ENCODE measurements at places on chromosomes 6 and 20.

DNA sequence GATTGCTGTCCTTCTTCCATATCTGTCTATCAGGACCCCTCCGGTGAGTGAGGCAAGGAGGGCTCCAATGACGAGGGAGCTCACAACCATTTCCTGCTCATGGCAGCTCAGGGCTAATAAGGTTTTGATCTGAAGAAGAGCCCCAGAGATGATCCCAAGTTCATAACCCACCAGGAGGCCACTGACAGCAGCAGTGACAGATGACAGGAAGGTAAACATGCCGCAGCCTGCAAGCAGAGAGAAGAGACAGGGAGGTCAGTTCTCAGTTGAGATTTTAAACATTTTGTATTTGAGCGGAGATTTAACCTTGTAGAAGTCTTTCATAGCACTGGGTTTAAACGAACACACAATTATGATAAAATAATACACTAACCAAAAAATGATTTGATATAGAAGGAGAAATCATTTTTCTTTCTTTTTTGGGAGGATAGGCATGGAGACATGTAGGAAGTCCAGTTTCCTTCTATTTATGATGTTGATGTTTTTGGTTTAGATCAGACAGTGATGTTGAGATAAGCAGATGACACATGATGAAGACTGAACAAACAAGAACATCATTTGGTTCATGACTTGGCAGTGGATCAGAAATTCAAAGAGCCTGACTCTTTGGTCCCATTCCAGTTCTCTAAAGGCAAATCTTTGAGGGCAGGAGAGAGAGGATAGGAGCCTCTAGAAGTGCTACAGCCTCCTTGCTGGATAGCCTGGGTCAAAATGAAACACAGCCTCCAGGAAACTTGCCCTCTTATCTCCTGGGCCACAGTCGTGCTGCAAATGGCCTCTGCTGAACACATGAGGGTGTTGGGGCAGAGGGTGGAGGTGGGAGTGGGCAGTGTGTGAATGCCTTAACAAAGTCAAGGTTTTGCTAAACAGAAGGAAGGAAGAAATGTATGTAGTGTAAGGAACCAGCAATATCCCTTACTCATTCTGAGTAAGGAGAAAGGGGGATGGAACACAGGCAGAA is 22.6 kb downstream of the SLC2A12 start:
- no peak for DNase-seq

- no peak for DNase-seq
Observed at GRCh38 chr6:125020385-125020784, 58.1 kb downstream of the RNF217 start.

DNA sequence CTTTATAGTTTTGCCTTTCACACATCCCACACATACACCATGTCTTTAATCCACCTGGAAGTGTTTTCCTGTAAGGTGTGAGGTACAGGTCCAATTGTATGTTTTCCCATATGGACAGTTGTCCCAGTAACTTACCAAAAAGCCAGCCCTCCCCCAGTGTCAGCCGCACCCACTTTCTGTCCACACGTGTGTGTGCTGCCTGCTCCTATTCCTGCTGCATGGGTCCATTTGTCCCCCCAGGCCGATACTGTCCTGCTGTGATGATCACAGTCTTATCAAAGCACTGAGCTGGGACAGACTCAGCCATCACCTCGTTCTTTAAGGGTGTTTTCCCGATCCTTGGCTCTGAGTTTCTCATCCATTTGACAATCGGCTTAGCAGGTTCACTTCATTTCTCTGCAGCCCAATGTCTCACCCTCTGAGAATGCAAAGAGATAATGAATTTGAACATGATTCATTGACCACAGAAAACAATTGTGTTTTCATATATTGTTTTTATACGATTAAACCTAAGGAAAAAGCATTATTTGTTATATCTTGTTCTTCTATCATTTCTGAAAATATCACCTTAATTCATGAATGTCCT is 9.6 kb downstream of the VSX1 start:
- DNase-seq = no peak

- no peak for DNase-seq
Observed at GRCh38 chr20:46255440-46256104, 52.7 kb downstream of the CDH22 start.

- DNase-seq = no peak
Observed at GRCh38 chr6:170035901-170036304, 255.0 kb downstream of the DLL1 start.

DNA sequence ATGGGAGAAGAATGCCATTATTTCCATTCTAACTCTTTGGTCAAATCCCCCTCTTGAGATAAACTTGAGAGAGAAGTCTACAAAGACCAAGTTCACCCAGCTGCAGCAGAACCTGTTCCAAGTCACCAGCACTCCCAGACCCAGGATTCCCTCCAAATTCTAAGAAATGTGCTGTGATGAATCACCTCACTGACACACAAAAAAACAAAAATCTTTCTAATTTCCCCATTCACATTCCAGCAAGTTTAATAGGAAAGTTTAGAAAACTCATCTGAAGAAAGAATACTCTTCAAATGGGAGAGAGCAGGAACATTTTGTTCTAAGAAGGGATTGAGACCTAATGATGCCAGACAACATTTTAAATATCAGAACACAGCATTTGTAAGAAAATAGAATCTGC is 213.6 kb upstream of the PLCB4 start:
- DNase-seq = no peak

DNA sequence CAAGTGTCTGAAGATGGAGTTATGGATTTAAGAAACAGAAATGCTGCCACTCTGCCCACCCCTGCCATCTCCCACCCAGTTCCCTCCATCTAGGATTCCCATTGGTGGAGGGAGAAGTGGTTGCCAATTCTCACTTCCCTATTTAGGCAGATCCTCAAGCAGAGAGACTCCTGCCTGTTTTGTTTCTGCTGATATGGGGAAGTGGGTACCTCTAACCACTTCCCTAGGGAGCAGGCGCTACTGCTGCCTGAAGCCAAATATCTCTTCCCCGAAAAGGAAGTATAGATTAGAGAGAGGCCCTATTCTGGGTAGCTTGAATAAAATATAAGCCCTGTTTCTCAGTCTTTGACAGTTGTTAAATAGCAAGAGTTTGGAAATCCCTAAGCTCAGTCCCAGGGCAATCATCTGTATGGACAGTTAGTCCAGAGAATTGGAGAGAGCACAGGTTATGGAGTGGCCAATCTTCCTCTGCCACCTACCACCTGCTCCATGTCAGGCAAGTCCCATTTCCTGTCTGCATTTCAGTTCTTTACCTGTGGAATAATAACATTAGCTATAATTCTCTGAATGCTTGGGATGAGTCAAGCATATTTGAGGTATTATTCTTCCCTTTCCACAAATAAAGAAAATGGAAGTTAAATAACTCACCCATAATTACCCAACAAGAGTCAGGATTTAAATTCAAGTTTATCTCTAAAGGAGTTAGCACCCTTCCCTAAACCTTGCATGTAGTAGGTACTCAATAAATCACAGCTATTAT is 2.6 kb upstream of the ADGB start:
- DNase-seq = no peak

- DNase-seq = no peak
Observed at GRCh38 chr6:142174703-142175102, 27.6 kb downstream of the VTA1 start.

DNA sequence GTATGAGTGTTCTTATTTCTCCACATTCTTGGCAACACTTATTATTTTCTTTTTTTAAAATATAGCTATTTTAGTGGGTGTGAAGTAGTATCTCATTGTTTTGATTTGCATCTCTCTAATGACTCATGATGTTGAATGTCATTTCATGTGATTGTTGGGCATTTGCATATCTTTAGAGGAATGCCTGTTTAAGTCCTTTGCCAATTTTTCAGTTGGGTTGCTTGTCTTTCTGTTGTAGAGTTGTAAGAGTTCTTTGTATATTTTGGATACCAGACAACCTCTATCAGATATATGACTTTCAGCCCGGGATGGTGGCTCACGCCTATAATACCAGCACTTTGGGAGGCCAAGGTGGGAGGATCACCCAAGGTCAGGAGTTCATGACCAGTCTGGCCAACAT is 5.1 kb upstream of the POPDC3 start:
- DNase-seq = no peak

- DNase-seq = no peak
Observed at GRCh38 chr6:3396503-3397180, 60.2 kb downstream of the SLC22A23 start.

DNA sequence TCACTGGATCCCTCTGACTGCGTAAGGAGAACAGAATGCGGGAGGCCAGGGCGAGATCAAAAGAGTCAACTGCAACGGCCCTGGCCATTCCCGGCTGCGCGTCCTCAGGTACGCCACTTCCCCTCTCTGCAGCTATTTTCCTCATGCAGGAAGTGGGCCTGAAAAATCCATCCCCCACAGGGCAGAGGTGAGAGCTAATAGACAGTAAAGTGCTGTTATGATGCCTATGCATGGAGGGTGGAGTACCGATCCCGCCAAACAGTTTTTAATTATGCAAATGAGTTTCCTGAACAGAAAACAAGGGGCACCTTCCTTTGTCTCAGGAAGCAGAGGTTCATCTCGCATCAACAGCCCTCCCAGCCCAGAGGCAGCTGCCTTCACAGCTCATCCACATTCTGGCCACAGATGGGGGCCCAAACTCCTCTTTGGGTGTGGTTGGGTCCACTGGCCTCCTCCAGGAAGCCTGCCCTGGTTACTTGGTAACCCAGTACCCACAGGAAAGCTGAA is 9.3 kb downstream of the PREX1 start:
- no peak for DNase-seq

DNA sequence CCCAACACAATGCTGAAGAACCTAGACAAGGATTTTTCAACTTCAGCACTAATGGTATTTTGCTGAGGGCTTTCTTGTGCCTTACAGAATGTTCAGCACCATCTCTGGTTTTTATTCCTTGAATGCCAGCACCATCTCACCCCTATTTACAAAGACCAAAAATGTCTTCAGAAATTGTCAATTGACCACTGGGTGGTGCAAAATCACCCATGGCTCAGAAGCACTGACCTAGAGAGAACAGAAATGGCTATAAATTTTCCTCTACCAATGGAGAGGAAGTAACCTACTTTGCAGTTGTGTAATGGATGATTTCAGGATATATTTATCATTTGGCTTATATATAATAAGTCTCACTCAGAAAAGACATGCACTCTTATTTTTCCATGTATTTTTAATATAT is 431.0 kb upstream of the IRAK1BP1 start:
- no peak for DNase-seq

DNA sequence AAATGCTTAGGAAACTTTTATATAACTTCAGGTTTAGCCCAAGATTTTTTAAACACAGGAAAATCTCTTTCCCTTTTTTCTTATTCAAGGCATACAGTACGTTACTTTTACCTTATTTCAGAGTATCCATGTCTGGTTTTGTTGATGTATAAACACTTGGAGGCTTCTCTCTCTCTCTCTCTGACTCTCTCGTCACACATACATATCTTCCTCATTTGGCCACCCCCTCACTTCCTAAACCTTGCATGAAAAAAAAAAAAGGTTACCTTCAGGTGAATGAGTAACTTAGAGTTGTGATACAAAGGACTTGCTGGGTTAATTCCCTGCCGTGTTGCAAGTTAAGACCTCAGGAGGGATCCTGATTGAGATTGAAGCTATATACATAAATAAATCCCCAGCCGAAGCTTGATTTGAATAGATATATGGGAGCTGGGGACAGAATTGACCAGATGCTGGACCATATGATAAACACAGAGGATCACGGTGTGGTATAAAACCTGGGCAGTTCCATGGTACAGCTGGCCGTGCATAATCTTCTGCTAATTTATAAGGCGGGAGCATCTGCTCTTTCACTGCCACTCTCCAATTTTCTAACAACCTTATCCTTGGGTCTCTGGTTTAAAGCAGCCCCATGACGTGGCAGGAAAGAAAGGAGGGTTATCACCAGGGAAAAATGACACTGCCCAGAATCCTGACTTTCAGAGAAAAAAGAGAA is 55.1 kb upstream of the IL20RA start:
- DNase-seq = no peak

GRCh38 chr6:157516319-157517026 is 135.5 kb downstream of the ZDHHC14 start:
- DNase-seq = no peak

- no peak for DNase-seq
Observed at GRCh38 chr6:108689272-108690161, 128.8 kb downstream of the FOXO3 start.

- DNase-seq = no peak
Observed at GRCh38 chr20:11376420-11376819, 541.3 kb upstream of the BTBD3 start.

GRCh38 chr6:38103921-38104320 is 284.4 kb downstream of the ZFAND3 start:
- DNase-seq = no peak

GRCh38 chr6:116102873-116103272 is 2.2 kb downstream of the NT5DC1 start:
- no peak for DNase-seq

- no peak for DNase-seq
Observed at GRCh38 chr6:45554591-45554990, 176.9 kb upstream of the SUPT3H start.

DNA sequence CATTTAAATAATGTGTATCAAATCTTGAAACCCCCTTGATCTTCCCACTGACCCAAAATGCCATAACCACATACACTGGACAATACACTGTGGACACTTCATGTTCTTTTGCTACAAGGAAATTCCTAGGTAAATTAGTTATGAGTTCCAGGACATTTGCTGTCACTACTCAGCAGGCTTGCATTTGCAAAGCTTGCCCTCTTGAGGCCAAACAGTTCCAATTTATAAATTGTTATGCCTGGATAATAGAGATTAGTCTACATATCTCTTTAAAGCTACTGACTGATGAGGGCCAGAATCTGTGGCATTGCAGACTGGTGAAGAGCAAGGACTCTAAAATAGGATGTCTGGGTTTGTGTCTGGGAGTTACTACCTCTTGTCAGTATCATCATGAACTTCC is 17.4 kb upstream of the RAB32 start:
- no peak for DNase-seq

DNA sequence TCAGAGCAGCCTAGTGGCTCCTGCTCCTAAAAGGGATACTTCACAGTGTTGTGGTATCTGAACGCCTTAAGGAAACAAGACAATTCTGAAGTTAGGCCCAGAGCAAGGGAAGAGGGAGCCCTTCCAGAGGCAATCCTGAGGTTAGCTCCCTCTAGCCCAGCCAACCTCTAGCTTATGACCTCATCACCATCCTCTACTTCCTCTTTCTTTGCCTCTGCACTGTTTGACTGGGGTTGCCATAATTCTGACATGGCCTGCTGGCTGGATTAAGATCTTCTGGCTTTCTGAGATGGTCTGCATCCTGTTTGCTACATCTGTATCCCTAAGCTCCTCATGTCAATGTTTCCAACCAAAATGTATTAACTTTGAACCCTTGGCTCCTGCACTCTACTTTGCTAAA is 23.3 kb upstream of the BMP2 start:
- DNase-seq = no peak

Measured in effector memory CD4-positive, alpha-beta T cell (primary cell).